ENCODE measurements at places on chromosomes 7 and 10.

- DNase-seq, result no peak
These were observed 20.6 kb downstream of the ZDHHC6 start for GRCh38 chr10:112426111-112426510.

DNA sequence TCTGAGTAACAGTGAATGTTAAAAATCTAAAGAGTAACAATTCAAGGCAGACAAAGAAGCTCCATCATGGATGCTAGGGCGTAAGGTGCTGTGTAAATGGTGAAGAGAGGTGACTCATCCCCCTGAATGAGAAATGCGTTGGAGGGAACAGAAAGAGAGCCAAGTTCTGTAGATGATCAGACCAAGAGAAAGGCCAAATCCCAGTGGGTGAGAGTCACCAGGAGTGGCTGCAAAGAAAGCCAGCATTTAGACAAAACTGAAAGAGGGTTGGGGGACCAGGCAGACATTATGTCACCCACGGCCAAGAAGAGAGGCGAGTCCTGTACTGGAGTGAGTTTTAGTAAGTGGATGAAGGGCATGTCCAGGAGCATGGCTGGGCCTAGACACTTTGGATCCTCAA lies 153.1 kb downstream of the TRIL start:
- no peak for DNase-seq

GRCh38 chr10:70950801-70951200 lies 62.4 kb upstream of the PCBD1 start:
- DNase-seq, result no peak

DNA sequence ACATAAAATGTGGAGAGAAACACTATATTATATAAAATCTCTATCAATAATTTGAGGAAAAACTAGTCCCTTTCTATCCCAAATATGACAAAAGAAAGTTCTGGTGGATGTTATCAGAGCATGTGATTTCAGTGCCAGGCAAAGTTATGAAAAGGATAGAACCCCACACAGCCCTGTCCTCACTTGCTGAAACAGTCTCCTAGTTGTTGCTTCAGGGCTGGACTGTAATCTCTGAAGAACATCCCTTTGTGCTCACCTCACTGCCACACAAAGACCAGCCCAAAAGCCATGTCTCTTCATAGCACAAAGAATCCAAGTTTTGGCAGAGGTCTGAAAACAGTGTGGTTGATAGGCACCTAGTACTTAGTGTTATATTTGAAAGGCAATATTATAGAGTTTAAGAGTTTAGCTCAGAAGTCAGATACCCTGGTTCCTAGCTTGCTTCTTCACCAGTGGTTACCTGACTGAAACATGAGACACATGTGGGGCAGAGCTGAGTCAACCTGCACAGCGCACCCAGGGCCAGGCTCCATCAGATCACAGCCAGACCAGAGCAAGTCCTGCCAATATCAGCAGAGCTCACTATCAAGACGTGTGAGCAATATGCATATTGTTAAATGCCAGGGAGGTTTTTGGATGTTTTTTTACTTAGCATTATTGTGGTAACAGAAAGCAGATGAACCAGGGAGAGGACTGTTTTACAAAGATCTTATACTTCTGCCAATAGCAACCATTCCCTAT lies 25.0 kb downstream of the CYP3A7 start:
- no peak for DNase-seq

DNA sequence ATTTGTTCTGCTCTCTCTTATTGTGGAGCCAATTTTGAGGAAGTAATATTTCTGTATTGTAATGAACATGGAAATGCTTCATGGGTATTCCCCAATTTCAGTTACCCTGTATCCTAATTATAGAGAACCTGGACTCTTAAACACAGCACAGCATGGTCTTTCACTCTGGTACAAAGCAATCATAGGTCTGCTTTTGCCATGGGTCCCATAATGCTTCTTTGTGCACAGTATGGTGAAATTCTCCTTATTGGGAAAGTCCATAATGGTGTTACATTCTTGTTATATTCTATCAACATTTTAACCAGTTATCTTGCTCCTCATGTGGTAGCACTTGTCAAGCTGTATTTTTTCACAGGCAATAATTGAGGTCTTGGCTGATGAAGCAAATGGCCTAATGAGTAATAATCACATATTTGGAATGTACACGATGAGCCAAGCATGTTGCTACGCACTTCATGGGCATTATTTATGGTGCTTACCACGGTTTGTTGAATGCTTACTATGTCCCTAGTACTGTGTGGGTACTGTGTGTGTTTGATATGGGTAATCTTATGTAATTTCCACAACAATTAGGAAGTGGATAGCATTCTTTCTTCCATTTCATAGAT lies 42.9 kb downstream of the PRKG1 start:
- DNase-seq, result no peak

DNA sequence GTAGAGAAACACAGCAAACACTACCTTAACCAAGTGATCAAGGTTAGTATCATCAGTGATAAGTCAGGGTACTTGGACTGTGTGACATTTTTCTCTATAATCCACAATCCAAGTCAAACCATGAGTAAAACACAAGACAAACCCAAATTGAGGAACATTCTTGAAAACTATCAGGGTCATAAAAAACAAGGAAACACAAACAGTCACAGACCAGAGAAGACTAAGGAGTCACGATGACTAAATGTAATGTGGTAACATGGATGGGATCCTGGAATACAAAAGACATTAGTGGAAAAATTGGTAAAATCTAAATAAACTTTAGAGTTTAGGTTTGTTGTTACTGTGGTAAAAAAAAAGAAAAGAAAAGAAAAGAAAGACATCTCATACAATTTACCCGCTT lies 103.8 kb downstream of the ARMH3 start:
- no peak for DNase-seq

- DNase-seq, result no peak
These were observed 537.6 kb downstream of the LRMDA start for GRCh38 chr10:75969031-75969430.

DNA sequence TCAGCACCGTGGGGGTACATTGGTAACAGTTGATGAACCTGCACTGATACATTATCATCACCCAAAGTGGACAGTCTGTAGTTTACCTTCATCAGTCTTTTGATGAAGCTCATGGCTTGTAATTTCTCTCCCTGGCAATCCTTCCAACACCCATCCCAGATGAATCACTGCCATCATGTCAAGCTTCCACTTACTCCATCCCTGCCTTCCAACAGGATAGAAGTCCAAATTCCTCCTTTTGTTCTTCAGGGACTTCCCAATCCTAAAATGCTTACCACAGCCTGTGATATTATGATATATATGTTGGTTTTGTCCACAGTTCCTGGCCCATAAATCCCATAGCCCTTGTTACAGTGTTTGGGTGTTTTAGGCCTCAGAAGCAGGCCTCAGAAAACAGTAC lies 16.1 kb downstream of the SNX10 start:
- DNase-seq, result no peak

DNA sequence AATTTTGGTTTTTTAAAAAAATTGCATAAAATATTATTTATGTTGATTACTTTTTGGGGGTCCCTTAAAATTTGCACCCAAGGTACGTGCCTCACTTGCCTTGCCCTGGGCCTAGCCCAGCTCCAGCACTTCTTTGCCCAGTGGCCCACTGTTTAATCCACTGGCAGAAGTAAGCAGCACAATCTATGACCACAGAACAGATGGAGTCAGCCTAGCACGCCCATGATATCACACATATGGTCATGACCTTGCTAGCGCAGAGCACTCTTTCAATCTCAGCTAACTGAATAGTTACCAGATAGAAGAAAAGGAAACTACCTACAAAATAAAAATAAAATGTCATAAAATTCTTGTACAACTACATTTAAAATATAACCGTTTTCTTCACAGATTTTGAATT lies 5.6 kb downstream of the OGA start:
- no peak for DNase-seq

DNA sequence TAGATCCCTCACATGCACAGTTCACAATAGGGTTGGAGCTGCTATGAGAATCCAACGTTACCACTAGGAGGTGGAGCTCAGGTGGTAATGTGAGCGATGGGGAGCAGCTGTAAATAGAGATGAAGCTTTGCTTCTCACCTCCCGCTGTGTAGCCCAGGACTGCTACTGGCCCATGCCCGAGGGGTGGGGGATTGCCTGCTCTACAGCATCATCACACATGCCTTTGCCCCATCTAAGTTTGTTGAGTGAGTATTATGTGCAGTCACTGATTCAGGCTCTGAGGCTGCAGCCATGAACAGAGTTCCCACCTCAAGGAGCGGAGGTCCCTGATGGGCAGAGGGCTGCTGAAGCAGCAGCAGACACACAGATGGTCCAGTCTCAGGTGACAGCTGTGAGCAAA lies 94.1 kb downstream of the CHST15 start:
- DNase-seq, result no peak

DNA sequence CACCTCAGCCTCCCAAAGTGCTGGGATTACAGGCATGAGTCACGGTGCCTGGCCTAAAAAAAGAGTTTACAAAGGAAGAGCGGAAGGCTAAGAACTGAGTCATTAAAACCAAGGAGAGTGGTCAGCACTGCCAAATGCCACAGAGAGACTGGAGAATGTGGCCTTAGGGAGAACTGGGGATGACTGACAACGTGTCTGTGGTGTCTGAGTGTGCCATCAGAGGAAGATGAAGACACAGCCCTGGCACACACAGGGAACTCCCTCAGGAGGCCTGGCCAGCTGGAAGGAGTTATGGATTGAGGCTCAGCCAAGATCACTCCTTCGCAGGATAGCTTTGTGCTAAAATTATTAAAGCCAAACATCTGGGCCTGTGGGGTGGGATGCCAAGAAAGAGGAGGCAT lies 3.9 kb upstream of the INA start:
- DNase-seq, result no peak

DNA sequence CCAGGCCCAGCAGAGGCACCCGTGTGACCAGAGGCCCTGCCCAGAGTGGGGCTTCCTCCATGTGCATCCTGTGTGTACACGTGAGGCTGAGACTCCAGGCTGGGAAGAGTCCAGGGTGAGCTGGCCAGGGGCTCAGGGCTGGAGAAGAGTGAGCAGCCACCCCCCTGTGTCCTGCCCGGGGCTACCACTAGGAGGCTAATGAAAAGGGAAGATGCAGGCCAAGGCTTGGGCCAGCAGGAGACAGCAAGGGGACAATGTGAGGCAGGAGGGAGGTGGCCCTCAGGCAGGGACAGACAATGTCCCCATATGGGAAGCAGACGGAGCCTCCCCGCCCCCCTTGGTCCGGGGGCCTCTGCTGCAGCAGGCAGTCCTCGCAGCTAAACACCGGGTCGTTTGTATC lies 102.0 kb downstream of the HIF1AN start:
- DNase-seq, result no peak

GRCh38 chr7:7944619-7945282 lies 23.8 kb upstream of the GLCCI1 start:
- no peak for DNase-seq

DNA sequence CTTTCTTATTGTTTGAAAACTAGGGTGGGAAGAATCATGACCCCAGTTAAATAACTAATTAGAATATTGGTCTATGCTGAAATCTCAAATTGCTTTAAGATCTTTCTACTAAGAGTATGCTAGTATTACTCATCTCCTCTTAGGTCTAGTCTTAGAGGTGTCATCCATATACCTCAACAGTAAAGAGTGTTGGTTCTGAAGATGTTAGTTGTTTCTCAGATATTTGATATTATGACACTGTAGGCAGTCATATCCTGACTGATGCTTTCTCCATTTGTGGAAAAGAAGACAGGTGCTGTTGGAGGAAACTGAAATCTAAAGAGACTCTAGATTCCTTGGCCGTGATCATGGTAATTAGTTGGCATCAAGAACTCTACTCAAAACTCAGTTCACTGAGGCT lies 21.2 kb downstream of the BPGM start:
- DNase-seq, result no peak

DNA sequence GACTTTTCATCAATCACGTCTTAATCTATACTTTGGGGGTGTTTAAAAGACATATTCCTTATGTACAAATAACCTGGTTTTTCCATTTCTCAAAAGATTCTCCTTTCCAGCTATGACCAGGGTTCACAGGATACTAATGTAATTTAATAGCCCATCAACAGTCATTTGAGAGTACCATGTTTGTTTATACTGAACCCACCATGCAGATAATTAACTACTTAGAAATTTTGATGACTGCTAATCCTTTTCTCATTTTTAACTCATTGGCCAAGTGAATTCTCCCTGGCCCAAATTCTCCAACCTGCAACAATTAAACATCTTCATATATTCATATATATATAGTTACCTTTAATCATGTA lies 28.8 kb upstream of the KMT2E start:
- DNase-seq, result no peak

DNA sequence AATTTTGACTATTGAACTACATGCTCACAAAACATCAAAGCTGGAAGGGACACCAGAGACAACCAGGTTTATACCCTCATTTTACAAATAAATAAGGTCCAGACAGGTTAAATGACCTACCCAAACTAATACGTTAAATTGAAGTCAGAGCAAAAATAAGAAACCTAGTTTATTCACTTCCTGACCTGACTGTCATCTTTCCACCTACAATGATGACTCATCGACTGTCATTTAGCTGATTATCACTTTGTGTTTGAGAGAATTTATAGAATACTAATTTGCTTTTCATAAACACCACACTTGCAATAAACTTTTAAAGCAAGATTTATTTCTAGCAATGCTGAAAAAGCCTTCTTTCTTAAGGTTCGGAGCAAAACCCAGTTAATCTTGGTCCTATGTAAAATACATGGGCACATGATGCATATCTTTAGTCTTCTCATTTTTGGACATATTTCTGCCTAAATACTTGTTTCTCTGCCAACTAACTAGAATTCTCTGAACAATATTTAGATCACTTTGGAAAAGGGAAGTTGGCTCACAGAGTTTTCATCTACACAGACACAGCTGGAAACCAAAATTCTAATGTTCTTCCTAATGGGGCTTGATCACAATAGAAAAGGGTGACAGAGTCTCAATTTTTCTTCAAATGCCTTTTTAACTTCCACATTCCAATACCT lies 16.7 kb upstream of the LRRN3 start:
- DNase-seq, result peak; percentile 63

- DNase-seq, result peak; percentile 33
These were observed 3.7 kb downstream of the RGS10 start for GRCh38 chr10:119538632-119539358.

- DNase-seq, result no peak
These were observed 16.4 kb downstream of the FZD1 start for GRCh38 chr7:91280604-91281003.

DNA sequence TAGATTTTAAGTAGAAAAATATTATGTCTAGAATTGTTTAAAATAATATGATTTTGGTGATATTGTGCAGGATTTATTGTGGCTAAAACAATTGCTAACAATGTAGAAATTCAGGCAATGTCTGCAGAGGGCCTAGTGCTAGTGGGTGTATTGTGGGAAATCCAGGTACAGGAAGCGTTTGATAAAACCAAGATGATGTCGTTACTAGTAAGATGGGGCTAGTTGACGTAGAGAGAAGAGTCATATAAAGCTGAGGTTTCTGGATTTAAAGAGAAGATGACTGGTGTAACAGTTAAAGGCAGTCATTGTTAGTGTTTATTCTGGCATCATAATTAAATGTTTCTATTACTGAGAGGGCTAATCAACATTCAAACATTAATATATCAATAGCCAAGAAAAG lies 43.5 kb downstream of the ADK start:
- DNase-seq, result no peak

DNA sequence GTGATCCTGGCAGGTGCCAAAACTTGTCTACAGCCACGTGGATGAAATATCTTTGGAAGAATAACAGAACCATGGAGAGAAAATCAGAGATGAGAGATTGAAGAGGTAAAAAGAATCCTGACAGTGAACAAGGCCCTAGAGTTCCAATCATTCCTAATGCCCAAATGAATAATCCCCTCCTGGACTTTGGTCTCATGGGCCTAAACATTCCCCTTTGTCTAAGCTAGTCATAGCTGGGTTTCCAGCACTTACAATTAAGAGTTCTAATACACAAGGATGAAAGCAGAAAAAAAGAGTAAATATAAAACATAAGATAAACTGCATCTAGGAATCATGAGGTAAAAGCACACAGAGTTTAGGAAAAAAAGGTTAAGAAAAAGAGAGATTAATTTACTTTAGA lies 40.2 kb downstream of the ARHGAP12 start:
- DNase-seq, result no peak
